ENCODE measurements at places on chromosomes 4 and X.

DNA sequence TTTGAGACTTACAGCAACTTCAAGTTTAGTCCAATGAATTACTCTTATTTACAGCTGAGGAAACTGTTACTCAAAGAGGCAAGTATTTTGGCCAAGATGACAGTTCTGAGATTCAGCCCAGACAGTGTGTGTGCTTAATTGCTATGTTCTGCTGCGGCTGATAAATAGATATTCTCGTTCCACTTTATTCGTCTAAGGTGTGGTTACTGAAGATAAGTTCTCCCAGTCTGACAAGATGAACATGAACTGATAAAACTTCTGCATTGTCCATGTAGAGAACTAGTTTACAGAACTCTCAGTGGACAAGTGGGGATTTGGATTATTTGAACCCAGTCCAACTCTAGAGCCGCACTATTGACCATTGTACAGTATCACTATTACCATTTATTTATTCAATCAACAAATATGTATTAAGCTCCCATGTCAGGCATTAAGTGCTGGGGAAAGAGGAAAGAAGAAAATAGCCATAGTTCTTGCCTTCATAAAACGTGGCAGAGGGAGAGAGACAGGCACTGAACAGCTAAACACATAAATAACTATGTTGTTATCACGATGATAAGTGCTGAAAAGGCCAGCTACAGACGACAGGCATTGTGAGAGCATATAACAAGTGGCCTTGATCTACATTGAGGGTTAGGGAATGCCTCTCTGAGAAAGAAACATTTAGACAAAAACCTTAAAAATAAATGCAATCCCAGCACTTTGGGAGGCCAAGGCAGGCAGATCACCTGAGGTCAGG, 4.0 kb upstream of the DHX15 start:
- no peak for DNase-seq

GRCh38 chr4:26319949-26320537, 771 bp upstream of the RBPJ start:
- DNase-seq, result peak; percentile 29

DNA sequence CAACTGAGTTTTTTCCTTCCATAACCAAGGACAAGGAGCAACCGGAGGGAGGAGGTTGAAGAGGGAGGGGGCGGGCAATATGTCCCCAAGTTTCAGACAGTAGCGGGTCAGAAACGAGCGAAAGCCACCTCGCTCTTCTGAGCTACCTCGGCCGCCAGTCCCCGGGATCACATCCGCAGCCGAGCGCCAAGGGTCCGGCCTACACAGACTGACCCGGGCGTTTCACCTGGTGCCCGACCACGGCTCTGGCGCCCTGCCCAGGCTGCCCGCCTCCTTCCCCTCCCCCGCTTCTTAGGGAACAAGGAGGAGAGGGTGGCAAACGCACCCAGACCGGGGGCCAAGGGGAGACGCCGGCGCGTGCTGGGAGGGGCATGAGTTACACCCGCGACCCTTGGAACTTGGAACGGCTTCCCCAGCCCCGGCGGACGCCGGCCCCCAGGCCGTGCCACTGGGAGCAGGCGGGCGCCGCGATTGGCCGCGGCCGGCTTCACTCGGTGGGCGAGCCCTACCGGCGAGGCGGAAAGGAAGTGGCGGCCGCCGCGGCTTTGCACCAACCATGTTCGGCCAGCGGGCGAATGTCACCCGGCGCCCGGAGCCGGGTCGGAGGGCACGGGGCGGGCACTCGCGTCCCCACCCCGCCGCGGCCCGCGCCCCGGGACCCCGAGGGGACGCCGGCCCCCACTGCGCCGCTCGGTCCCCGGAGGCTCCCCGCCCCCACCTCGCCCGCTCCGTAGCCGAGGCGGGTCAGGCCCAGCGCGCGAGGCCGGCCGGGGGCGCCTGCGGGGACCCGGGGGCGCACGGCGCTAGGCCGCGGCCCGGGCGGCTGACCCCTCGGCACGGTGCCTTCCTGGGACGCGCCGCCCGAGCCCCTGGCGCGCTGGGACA, 1.5 kb downstream of the IRF2 start:
- DNase-seq, result peak; percentile 33

GRCh38 chr4:76752861-76753501, 145.0 kb downstream of the SOWAHB start:
- no peak for DNase-seq

GRCh38 chr4:40749717-40750460, at the start of gene NSUN7:
Gene NSUN7, plus strand, starts transcription at chr4:40749955. Its CDS starts 739 bp downstream, at chr4:40750694.
- peak; percentile 4 for DNase-seq
